ENCODE measurements at places on chromosomes 13 and 19.

GRCh38 chr13:91211510-91211909 is 136.0 kb upstream of the MIR17HG start:
- DNase-seq, result no peak

GRCh38 chr13:95623141-95623540 is 21.4 kb downstream of the DZIP1 start:
- DNase-seq, result no peak

DNA sequence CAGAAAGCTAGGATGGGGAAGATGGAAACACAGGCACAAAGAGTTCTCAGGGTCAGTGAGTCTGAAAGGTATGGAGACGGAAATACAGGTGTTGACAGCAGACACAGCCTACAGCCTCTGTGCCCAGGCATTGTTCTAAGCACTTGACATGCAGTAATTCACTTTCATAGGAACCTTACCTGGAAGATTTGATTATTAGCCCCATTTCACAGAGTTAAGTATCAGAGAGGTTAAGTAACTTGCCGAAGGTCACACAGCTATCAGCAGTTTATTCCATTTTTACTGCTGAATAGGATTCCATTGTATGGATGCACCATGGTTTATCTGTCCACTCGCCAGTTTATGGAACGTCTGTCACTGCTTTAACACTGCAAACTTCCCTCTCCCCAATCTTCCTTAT is 13.2 kb downstream of the KLK4 start:
- no peak for DNase-seq

DNA sequence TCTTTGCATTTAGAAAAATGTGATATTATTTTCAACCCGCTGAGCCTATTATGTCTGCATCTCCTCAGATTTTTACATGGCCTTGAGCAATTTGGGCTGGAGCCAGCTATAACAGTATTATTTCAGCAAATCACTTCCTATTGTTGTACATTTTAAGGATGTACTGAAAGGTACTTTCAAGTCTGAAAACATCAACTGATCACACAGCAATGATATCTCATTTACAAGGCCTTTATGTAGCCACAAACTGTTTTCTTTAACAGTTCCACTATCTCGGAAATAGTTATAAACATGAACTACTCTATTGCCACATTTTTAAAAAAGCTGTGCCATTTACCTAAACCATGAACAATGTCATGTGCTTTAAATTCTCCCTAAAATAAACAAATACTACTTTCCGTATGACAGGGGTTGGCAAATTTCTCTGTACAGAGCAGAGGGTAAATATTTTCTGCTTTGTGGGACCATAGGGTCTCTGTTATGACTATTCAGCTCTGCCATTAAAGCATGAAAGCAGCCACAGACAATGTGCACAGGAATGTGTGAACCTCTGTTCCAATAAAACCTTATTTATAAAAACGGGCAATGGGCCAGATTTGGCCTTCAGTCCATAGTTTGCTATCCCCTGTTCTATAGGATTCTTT is 560.4 kb downstream of the GPC6 start:
- DNase-seq, result no peak

GRCh38 chr19:20103091-20103740 is 25.4 kb downstream of the ZNF90 start:
- no peak for DNase-seq

DNA sequence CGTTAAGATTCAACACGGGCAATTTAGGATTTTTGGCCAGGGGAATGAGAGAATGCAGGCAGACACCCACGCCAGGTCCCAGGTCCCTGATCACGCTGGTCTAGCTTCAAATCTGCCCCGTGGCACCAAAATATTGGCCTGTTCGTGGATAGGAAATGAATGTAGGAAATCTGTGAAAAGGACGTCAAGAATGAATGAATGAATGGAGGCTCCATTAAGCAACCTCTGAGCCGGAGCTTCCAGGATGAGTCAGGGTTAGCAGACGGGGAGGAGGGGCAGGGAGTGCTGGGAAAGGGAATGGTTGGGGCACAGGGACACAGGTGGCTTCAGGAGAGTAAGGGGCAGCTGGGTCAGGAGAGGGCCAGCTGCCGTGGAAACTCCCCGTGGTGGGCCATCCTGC is 4.2 kb downstream of the SULT2B1 start:
- no peak for DNase-seq

GRCh38 chr13:58298556-58299135 is 667.1 kb downstream of the PCDH17 start:
- no peak for DNase-seq

Data from activated CD8-positive, alpha-beta memory T cell treated with anti-CD3 and anti-CD28 coated beads for 4 hours (primary cell).